Fibroblast of upper back skin (primary cell): ENCODE measurements at places on chromosomes 11 and 22.

DNA sequence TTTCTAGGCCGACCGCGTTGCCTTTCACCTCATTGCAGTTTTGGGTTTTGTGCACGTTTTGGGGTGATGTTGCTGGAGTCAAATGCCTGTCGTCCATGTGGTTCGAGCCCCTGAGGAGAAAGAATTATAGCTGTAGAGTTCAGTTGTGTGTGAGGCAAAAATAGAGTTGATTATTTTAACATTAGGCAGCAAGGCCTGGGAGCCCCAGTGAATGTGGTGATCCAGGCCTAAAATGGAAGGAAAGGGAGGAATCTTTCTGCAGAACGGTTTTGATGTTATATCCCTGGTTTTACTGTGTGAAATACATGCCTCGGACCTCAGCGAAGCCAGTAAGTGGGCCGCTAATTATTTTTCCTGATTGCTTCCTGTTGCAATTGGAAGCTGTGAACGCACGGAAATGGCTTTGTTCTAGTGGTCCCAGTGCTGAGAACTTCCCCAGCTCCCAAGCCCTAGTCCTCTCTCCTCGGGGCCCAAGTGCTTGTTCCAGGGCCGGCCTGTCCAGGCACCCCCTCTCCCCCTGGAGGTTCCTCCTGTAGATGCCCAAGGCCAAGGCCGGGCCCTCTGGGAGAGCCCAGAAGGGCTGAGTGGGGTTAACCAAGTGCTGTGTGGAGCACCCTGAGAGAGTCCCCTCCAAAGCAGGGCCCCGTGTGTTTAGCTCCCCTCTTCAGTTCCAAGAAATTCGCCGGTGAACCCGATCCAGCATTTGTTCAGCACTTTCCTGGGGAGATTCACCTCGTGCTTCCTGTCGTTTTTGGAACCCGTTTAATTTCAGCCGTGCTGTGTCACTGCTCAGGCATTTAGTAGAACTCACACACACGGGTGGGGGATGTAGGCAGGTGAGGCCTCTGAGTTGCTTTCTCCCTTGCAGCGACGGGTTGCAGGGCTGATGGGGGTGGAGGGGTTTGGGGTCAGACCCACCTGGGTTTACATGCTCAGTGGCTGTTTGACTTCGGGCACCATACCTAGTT, 2.1 kb downstream of the LRP5 start:
- DNase-seq, result peak; percentile 48

- no peak for DNase-seq
Observed at GRCh38 chr11:98674390-98674789, 346.4 kb upstream of the CNTN5 start.

DNA sequence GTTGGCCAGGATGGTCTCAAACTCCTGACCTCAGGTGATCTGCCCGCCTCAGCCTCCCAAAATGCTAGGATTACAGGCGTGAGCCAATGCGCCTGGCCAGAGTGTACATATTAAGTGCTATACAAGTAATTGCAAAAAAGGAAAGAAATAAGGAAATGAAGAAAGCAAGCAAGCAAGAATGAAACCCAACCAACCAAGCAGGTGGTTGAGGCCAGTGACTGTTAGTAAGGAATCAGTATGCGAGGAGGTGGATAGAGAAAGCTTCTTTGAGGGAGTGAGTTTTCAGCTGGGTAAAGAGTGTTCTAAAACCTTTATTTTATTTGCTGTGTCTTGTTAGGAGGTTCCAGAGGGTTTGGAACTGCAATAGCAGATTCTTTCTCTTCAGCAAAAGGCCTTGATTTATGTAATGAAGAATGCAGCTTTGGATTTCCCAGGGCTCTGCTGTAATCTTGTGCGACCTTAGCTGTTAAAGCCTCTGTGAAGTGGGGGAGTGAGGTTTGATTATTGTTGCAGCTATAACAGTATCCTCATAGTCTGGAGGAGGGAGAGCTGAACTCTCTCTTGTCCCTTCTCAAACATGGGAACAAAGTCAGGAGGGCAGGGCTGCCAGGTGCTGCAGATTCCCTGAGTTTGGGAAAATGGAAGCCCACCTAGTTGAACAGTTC, 5.7 kb downstream of the AMPD3 start:
- DNase-seq, result no peak

DNA sequence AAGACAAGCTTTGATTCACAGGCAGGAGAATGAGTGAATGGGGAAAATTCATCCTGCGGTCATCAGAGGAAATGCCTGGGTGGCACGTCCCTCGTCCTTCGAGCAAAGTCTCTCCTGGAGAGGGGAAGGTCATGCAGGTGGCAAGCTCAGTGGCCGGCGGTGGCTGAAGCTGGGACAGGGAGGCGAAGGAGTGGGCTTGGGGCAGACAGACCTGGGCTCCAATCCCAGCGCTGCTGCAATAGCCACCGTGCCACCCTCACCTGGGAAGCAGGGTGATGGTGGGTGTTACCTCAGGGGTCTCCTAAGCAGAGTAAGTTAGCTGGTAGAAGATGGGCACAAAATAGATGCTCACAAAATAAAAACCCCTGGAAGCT, 22.4 kb upstream of the CACNG2 start:
- DNase-seq, result no peak

DNA sequence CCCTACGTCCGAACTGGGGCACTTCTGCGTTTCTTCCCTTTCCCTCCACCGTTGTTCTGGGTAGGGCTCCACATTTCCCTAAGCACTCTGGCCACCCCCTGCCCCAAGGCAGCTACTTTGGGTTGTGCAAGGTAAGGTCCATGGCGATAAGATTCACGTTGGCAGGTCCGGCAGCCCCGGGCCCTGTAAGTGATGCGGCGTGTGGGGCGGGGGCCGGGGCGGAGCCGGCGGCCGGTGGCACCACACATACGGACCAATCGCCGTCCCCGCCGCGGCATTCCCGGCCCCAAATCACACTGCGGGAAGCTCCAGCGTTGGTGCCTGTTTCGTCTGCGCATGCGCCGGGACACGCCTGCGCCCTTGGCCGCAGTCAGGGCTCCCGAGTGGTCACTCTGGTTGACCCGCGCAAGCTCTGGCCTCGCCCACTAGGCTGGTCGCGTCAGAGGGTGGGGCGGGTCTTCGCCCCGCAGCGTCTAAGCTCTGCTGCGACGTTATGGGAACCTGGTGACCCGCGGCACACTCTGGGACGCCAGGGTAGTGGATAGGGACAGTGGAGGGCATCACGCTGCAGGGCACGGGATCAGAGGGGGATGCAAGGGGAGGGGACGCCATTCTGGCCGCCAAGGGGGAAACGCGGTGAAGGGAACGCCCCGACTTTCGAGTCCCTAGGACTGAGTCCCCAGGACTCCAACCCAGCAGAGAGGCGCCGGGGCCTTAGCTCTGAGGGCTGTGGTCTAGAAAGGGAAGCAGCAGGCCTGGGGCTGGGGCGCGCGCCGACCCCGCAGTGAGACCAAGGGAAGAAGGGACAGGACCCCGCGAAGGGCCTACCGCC, 1.6 kb downstream of the FADS1 start:
- peak; percentile 93 for DNase-seq

GRCh38 chr11:103465555-103466140, 356.4 kb downstream of the DYNC2H1 start:
- DNase-seq, result no peak

DNA sequence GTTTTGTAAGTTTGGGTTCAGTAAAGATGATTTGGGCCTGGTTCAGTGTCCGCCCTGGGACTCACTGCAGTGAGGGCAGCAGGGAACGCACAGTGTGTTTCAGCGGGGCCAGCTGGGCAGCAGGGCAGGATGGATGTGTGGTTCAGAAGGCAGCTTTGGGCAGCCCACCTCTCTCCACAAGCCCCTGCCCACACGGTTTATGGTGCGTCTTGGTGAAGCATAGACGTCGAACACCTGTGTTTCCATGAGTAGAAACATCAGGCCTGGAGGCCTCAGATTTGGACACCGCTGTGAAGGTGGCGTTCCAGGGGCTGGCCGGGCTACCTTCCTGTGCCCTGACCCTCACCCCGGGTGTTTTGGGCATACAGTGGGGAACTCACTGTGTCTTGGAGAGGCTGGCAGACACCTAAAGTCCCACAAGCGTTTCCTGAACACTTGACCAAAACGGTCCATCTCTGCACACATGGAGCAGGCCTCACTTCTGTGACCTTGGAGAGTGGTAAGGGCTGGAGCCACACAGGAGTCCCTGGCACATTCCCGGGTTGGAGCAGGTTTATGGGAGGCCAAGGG, 59.0 kb downstream of the ST14 start:
- DNase-seq, result no peak

DNA sequence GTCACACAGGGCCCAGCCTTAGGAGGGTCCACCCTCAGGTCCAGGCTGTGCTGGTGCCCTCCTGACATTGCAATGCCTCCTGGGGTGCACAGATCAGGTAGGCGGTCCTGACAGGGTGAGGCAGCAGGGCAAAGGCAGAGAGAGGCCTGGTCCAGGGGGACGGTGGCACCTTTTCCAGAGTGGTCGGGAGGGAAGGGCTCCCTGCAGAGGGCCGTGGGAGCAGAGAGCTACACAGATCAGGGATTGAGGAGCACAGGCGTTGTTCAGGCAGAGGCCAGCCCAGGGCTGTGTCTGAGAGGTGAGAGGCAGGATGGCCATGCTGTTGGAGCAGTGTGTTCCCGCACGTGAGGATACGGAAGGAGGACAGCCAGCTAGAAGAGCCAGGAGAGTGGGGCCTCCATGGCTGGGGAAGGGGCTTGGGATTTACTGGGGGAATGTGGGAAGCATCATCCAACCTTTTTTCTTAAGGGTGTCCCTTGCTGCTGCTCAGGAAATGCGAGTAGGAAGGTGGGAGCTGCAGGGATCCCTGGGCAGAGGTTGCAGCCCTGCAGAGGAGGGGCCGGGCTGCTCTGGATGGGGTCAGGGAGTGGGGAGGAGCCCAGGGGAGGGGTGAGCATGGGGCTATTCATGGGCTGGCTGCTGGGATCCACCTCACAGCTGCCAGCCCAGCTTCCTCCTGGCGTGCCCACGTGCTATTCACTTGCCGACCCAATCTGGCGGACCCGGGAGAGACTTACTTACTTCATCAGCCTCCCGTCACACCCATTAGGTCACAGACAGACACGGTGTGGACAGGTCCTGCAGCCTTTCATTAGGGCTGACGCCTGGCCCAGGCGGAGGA, 1516.4 kb downstream of the TBC1D22A start:
- DNase-seq, result no peak

- no peak for DNase-seq
Observed at GRCh38 chr11:68287419-68287818, 15.6 kb upstream of the C11orf24 start.

GRCh38 chr11:94776351-94777321, 8.5 kb downstream of the AMOTL1 start:
- peak; percentile 68 for DNase-seq
